ENCODE measurements at places on chromosomes 1 and 21.

DNA sequence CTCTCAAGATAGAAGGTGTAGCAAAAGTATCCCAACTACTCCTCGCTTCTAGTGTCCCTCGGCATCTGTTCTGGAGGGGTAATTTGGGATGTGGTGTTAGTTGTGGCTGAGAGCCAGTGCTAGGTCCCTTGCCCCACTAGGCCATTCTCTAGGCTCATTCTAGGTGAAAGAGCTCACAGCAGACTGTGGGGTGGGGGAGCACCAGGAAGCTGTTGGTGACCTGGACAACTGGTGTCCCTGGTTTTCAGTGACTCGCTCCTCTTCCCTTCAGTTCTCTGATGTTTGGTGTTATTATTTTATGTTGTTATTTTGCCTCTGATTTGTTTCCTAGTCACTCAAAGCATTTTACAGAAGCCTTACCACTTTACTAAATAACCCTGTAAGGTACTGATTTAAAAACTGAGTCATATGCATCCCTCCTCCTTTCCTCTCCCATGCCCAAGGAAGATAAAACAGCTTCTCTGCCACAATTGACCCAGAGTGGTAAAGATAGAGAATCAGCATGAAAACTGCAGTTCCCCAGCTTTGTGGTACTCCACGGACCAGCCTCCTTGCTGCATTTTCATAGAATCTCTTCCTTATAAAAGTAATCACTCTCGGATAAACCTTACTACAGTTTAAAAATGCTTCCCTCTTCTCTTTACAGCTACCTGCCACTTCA, 14.1 kb downstream of the DYRK3 start:
- DNase-seq: no peak

- DNase-seq: no peak
Measured at GRCh38 chr21:46048926-46049889, 48.7 kb upstream of the COL6A2 start.

DNA sequence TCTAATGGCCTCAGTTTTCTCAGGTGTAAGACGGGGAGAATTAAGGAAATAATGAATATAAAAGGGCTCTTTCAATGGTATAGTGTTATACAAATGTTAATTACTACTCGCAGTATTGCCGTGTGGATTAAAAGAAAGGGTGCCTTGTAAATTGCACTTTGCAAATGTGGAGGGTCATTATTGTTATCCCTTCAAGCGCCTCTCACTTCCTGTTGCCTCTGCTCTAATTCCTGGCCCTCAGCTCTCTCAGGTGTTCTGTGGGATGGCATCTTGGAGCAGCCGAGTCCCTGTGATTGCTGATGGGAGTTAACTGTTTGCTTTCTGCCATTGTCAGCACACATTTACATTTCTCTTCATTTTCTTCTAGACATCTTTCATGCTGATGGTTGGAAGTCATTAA, 7.1 kb upstream of the S100A11 start:
- no peak for DNase-seq

- no peak for DNase-seq
Measured at GRCh38 chr1:27203946-27204345, 30.5 kb upstream of the WDTC1 start.

GRCh38 chr1:65362545-65362944, 53.2 kb downstream of the DNAJC6 start:
- DNase-seq: no peak

DNA sequence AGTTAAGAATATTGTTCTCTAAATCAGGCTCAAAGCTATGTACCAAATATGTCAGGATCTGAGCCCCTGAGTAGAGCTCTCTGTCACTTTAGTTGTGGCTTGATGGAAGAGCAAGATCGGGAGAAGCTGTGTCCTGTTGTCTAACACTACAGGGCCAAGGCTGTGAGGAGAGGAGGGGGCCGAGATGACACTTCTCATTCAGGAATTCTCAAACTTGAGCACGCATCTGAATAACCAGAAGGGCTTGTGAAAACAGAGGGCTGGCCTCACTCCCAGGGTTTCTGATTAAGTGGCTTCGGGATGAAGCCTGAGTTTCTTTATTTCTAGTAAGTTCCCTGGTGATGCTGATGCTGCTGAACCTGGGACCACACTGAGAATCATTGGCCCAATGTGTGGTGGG, 209.2 kb upstream of the DAB1 start:
- no peak for DNase-seq

DNA sequence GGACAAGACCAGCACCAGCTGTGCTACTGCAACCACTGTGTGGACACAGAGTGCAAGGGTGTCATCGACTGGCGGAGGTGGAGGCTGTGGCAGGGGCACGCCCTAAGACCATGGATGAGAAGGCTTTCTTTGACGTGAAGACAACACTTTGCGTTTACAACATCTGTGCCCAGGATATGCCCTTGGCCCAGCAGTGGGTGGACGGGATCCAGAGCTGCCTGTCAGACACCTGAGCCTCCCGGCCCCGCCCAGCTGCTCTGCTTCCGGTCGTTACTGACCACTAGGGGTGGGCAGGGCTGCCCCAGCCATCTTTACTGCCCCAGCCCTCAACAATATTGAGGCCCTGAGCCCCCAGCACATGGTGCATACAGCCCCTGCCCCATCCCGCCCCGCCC, 21.4 kb upstream of the NPPB start:
- DNase-seq: no peak
